ENCODE measurements at places on chromosomes 3 and 15.
A peak's percentile ranks its signal among the peaks of the same experiment; 100 is the strongest.

- H3K4me3 ChIP-seq: peak overlapping the region; percentile 14
- H3K4me1 ChIP-seq: peaks cover 14% of the 10 kb centered on the region
- H3K36me3 ChIP-seq: no peaks in the 10 kb centered on the region
- H3K27me3 ChIP-seq: no peaks in the 10 kb centered on the region
- no peak for DNase-seq
These were observed 68.7 kb downstream of the TRAK1 start for GRCh38 chr3:42159706-42160472.

GRCh38 chr3:120139140-120139539 lies 44.9 kb upstream of the GSK3B start:
- no peak overlapping the region for H3K27ac ChIP-seq
- no peak overlapping the region for H3K4me3 ChIP-seq
- no peak for DNase-seq
- no peaks in the 10 kb centered on the region for H3K36me3 ChIP-seq
- no peaks in the 10 kb centered on the region for H3K4me1 ChIP-seq

DNA sequence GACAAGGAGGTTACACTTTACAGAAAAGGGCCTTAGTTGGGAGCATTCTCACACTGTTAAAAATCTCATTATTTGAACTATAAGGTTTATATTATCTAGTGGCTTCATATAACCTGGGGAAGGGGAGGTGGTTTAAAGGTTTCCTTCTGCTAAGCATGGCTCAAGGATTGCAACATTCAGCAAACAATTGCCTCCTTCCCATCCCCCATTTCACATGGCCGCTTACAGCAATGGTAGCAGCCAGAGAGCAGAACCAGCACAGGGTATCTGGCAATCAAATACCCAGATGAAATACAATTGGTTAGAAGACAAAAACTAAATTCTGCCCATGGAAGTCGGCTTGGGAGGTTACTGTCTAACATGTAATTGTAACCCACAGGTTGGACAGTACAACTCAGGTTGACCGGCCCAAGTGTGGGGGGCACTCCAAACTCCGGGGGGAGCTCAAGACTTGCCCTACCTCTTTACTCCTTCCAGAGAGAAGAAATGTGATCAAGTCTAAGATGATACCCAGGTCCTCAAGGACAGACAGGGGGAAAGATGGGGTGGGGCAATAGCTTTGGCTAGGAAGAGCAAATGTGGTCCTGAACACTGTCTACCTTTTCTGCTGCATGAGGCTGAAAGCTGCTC lies 15.5 kb downstream of the ETV5 start:
- H3K4me3 ChIP-seq: no peak overlapping the region
- H3K4me1 ChIP-seq: no peaks in the 10 kb centered on the region
- no peak overlapping the region for H3K27ac ChIP-seq
- DNase-seq: no peak

DNA sequence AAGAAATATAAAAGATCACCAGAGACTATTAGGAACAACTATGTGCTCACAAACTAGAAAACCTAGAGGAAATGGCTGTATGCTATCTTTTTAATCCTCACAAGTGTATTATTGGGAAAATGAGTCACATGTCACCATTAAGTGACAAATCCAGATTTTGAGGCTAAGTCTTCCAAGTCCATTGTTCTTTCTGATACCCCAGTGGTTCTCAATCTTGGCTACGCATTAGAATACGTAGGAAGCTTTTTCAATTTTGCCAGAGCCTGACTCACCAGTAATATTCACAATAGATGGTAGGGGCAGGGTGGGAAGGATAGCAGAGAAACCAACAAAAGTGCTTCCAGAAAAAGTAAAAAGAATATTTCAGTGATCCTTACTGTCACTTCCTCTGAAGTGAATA lies 117.0 kb downstream of the FILIP1L start:
- peaks cover 3% of the 10 kb centered on the region for H3K4me1 ChIP-seq
- no peak overlapping the region for H3K4me3 ChIP-seq
- H3K27me3 ChIP-seq: no peaks in the 10 kb centered on the region
- no peak for DNase-seq
- H3K27ac ChIP-seq: no peak overlapping the region
- no peaks in the 10 kb centered on the region for H3K36me3 ChIP-seq

DNA sequence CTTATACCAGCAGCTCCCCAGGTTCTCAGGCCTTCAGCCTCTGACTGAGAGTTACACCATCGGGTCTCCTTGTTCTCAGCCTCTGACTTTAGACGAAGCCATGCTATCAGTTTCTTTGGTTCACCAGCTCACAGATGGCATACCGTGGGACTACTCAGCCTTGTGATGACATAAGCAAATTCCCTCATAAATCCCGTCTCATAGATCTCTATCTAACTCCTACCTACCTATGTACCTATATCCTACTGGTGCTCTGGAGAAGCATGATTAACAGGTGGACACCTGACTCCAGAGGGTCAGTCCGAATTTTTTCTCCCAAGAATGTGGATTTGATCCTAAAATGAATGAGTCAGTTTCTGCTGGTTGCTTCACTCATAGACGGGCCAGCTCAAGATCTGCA lies 59.1 kb upstream of the CDV3 start:
- no peaks in the 10 kb centered on the region for H3K27me3 ChIP-seq
- DNase-seq: no peak
- H3K27ac ChIP-seq: no peak overlapping the region
- no peaks in the 10 kb centered on the region for H3K4me1 ChIP-seq
- H3K4me3 ChIP-seq: no peak overlapping the region

GRCh38 chr15:75672646-75673425 lies 25.1 kb downstream of the SNX33 start:
- peak overlapping the region; percentile 33 for H3K4me3 ChIP-seq
- H3K27ac ChIP-seq: peak overlapping the region; percentile 95
- H3K4me1 ChIP-seq: peaks cover 28% of the 10 kb centered on the region

GRCh38 chr15:28953573-28954195 lies 67.9 kb downstream of the APBA2 start:
- H3K4me3 ChIP-seq: no peak overlapping the region
- no peak for DNase-seq
- H3K36me3 ChIP-seq: no peaks in the 10 kb centered on the region
- no peaks in the 10 kb centered on the region for H3K27me3 ChIP-seq
- H3K4me1 ChIP-seq: no peaks in the 10 kb centered on the region

DNA sequence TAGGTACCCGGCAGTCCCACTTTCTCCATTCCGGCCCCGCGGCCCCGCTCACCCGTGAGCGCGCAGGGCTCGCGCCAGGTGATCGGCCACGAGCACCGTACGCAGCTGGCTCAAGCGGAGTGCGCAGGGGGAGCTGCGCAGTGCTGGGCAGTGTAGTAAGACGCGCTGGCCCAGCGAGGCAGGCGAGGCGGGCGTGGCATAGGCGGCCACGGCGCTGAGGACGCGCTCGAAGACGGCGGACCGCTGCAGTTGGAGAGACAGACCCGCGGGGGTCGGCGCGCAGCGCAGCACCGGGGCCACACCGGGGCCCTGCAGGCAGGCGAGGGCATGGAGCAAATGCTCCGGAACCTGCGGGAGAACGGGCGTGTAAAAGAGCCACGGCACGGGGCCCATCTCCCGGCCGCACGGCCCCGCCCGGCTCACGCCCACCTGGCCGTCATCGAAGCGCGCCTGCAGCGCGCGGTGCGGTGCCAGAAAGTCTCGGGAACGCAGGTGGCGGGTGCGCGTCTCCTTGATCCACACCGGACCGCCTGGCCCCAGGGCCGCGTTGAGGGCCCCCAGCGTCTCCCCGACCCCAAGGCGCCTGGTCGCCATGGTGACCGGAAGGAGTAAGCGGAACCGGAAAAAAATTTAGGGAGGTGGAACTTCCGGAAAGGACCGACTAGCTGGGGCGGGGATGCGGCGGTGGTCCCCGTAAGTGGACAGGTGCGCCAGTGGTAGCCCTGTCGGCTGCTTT lies at the start of gene DALRD3:
DALRD3 (minus strand) TSS at position 610 of the 736 bp plus-strand sequence; CDS start at position 594, 16 bp downstream.
- no peaks in the 10 kb centered on the region for H3K27me3 ChIP-seq
- H3K4me1 ChIP-seq: peaks cover 15% of the 10 kb centered on the region
- H3K27ac ChIP-seq: peak within 1 kb of the TSS; percentile 60
- peak within 1 kb of the TSS; percentile 88 for H3K4me3 ChIP-seq
- peaks cover 30% of the 10 kb centered on the region for H3K36me3 ChIP-seq

GRCh38 chr3:188772886-188773285 lies 398.9 kb upstream of the TPRG1 start:
- no peak overlapping the region for H3K4me3 ChIP-seq
- peak overlapping the region; percentile 43 for H3K27ac ChIP-seq
- H3K4me1 ChIP-seq: peaks cover 33% of the 10 kb centered on the region
- no peaks in the 10 kb centered on the region for H3K36me3 ChIP-seq
- no peak for DNase-seq

- no peak for DNase-seq
- no peaks in the 10 kb centered on the region for H3K36me3 ChIP-seq
- H3K27me3 ChIP-seq: no peaks in the 10 kb centered on the region
- no peak overlapping the region for H3K4me3 ChIP-seq
- no peak overlapping the region for H3K27ac ChIP-seq
These were observed 43.6 kb upstream of the CHRNB4 start for GRCh38 chr15:78684657-78685056.

- no peaks in the 10 kb centered on the region for H3K27me3 ChIP-seq
- no peak overlapping the region for H3K4me3 ChIP-seq
- DNase-seq: no peak
- H3K4me1 ChIP-seq: no peaks in the 10 kb centered on the region
These were observed 272.7 kb downstream of the MECOM start for GRCh38 chr3:169390741-169391305.

GRCh38 chr3:60344340-60344739 lies 906.9 kb downstream of the FHIT start:
- H3K27ac ChIP-seq: no peak overlapping the region
- no peaks in the 10 kb centered on the region for H3K36me3 ChIP-seq
- no peak overlapping the region for H3K4me3 ChIP-seq
- H3K4me1 ChIP-seq: no peaks in the 10 kb centered on the region
- no peaks in the 10 kb centered on the region for H3K27me3 ChIP-seq

DNA sequence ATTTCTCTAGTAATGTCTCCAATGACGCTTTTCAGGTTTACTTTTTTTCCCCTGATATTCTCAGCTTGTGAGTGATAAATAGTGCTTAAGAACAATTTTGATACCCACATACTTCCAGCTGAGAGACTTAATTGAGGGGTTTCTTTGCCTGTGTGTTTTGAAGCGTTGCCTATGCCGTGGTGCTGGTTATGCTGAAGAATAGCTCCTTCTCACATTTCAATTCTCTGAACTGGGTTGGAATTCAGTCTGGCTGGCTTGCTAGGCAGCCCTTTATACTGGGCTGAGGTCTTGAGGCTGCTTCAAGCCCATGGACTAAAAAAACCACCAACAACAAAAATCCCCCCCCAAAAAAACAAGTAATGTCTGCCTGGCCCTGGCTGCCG lies 87.4 kb downstream of the CHST2 start:
- H3K27ac ChIP-seq: no peak overlapping the region
- no peak overlapping the region for H3K4me3 ChIP-seq
- H3K4me1 ChIP-seq: no peaks in the 10 kb centered on the region
- no peaks in the 10 kb centered on the region for H3K27me3 ChIP-seq
- DNase-seq: no peak
- H3K36me3 ChIP-seq: no peaks in the 10 kb centered on the region

- peaks cover 12% of the 10 kb centered on the region for H3K4me1 ChIP-seq
- H3K4me3 ChIP-seq: no peak overlapping the region
- H3K36me3 ChIP-seq: no peaks in the 10 kb centered on the region
- DNase-seq: no peak
These were observed 95.1 kb upstream of the MYZAP start for GRCh38 chr15:57496594-57496945.

- H3K4me3 ChIP-seq: no peak overlapping the region
- H3K36me3 ChIP-seq: peaks cover 53% of the 10 kb centered on the region
- H3K27me3 ChIP-seq: no peaks in the 10 kb centered on the region
- DNase-seq: no peak
These were observed 32.6 kb downstream of the ABCC5 start for GRCh38 chr3:183984749-183985729.

GRCh38 chr3:61847784-61848462 lies 286.6 kb downstream of the PTPRG start:
- no peak for DNase-seq
- peaks cover 47% of the 10 kb centered on the region for H3K4me1 ChIP-seq
- peak overlapping the region; percentile 85 for H3K27ac ChIP-seq
- H3K4me3 ChIP-seq: no peak overlapping the region

- H3K4me3 ChIP-seq: no peak overlapping the region
- H3K36me3 ChIP-seq: no peaks in the 10 kb centered on the region
- H3K27me3 ChIP-seq: no peaks in the 10 kb centered on the region
- DNase-seq: no peak
These were observed 98.4 kb downstream of the ERC2 start for GRCh38 chr3:56369914-56370313.

DNA sequence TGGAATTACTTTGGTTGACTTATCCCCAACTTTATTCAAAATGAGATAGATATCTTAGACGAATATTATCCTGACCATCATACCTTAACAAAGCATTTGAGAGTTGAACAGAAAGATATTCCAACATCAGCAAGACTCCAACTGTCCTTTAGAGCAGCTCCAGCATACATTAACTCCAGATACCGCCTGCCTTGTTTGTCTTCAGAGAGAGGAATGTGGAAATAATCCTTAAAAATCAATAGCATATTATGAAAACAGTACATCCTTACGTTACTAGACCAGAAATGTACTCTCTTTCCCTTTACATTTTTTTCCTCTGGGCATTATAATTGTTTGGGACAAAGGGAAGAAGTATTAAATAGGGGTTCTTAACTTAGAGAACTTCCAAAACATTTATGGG lies 1.7 kb downstream of the ANKUB1 start:
- no peaks in the 10 kb centered on the region for H3K36me3 ChIP-seq
- no peak overlapping the region for H3K4me3 ChIP-seq
- DNase-seq: no peak
- no peaks in the 10 kb centered on the region for H3K27me3 ChIP-seq
- no peaks in the 10 kb centered on the region for H3K4me1 ChIP-seq

DNA sequence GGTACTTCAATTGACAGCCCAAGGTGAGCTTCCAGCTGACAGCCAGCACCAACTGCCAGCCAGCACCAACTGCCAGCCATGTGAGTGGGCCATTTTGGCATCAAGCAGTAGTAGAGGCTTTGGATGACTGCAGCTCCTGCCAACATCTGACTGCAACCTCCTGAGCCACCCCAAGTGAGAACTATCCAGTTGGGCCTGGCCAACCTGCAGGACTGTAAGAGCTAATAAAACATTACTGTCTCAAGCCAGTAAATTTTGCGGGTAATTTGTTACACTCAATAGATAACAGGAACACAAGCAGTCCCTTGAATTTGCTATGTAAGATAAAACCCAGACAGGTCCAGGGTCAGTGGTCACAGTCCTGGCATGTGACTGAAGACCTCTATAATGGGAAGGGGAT lies 29.7 kb downstream of the EPHB1 start:
- H3K27me3 ChIP-seq: no peaks in the 10 kb centered on the region
- no peak overlapping the region for H3K4me3 ChIP-seq
- DNase-seq: peak; percentile 22
- H3K36me3 ChIP-seq: no peaks in the 10 kb centered on the region
- H3K27ac ChIP-seq: no peak overlapping the region
- H3K4me1 ChIP-seq: no peaks in the 10 kb centered on the region
